ENCODE measurements at places on chromosomes 11 and 22. TPM values are rescaled to one million over a fixed set of nuclear protein-coding genes. Genes with fewer than 3 reads are reported as not detected.
A peak's percentile ranks its signal among the peaks of the same experiment; 100 is the strongest.

ANO9 gene
- 25.5 TPM for total RNA-seq

SUSD2 gene
- total RNA-seq = 17.5 TPM

SLC25A18 gene
- 1.6 TPM for total RNA-seq

CCDC81 gene
- total RNA-seq = not detected

INS gene
- total RNA-seq = not detected

OR4A16 gene
- total RNA-seq = not detected

NNMT gene
- total RNA-seq = 35.1 TPM

CENPM gene
- total RNA-seq = 16.1 TPM

KLHL35 gene
- total RNA-seq = 1.7 TPM

CYP2R1 gene
- total RNA-seq = 23.2 TPM

NRIP3 gene
- total RNA-seq = 1.8 TPM

DNA sequence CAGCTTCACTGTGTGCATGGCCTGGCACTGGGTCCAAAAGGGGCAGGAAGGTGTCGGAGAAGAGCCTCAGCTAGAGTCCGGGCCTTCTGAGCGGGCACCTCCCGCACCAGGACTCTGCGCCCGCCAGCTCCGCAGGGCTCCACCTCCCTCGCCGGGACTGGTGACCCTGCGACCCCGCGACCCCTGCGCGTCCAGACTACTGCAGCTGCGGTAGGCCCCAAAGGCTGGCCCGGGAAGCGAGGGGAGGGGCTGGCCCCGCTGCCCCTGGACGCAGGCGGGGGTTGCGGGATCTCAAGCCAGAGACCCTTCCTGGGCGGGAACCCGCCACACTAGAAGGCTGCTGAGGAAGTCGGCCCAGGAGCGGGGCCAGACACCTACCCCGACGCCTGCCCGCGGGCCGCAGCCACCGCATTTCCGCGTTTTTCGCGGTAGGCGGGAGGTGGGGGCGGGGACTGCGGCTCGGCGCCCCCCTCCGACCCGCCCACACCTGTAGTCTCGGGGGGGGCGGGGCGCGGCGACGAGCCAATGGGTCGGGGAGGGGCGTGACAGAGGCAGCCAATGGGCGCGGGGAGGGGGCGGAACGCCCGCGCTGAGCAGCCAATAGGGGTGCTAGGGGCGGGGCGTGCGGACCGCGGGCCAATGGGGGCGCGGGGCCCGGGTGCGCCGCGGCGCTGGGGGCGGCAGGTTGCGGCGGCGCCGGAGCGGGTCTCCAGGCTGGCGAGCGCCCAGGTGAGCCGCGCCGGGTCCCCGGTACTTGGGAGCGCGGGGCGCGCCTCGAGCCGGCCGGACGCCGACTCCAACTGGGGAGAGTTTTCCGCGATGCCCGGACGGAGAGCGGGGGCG, at the start of the genes LMNTD2 and RASSF7:
TSS of gene LMNTD2 (minus strand) at position 434 of the 843 bp plus-strand sequence. CDS start at position 412, 22 bp downstream.
TSS of gene RASSF7 (plus strand) at position 666 of the 843 bp plus-strand sequence. CDS start 799 bp downstream, outside the sequence.
- DNase-seq = peak; percentile 95

GRCh38 chr22:32324505-32325415, 32.9 kb upstream of the RFPL3 start:
- peak; percentile 21 for DNase-seq

- DNase-seq = no peak
Observed at GRCh38 chr11:103586756-103587155, 449.7 kb upstream of the DDI1 start.

- DNase-seq = no peak
Observed at GRCh38 chr22:36936362-36937116, 23.1 kb downstream of the CSF2RB start.

DNA sequence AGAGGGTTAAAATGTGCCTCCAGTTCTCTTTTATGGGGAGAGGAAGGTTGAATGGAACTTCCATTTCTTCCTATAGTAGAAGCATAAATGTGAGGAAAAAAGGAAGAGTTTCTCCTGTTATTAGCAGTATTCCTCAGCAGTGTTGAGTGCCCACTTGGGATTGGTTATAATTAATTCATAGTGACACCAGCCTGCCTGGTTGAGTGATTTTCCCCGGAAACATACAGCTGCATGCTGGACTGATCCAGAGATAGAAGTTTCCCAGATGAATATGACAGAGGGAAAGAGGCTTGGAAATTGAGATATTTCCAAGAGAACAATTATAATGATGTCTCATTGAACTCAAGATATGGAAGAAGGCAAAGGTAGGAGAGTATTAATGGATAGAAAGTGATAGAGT, 28.3 kb downstream of the RAB39A start:
- DNase-seq = no peak

DNA sequence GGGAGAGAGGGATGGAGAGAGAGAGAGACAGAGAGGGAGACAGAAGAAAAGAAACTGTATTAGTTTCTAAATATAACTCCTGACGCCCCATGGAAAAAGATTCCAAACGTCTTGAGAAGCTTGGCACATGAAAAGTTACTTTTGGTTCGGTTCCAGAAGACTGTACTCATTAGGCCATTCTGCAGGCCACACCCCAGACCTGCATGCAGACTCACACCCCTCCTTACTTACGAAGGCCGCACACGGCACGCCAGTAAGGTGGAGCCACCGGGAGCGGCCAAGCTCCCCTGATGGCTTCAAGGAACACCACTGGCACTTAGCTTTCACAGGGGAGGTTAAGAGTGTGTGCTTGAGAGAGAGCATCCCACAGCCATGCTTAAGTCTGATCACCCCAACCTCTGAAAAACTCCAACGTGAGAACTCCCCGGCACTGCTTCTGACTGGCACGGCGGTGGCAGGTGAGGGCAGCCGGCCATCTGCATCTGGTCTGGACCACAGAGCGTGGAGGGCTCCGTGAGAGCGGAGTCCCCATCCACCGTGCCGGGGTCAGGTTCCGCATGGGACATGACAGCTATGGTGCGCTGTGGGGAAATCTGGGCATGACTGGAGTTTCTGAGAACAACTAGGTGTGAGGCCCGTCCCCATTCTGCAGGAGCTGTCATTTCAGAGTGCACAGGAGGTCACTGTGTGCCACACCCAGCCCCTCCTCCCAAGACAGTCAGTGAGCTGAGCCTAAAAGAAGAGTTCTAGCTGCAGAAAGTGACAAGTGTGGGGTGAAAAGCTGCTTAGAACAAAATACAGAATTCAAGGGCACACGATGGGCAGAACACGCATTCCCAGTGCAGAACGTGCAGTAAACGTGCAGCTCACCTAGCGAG, 62.4 kb downstream of the MYH9 start:
- peak; percentile 79 for DNase-seq

DNA sequence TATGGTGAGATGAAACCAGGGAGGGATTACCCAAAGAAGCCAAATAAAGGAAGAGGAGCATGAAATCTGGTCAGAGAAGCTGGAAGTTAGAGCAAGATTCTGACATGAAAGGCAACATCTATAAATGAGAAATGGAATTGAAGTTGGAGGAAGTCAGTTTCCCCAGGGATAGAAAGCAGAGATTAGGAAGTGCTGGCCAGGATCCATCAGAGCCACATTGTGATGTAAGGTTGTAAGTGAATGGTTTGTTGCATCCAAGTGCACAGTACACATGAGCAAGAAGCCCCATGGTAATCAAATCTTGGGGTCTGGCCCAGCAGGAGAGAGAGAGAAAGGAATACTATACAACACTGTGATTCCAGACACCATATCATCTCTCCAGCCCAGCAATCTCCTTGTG, 6.6 kb upstream of the NLRP10 start:
- no peak for DNase-seq

GRCh38 chr11:116603728-116604323, 169.0 kb downstream of the BUD13 start:
- no peak for DNase-seq

DNA sequence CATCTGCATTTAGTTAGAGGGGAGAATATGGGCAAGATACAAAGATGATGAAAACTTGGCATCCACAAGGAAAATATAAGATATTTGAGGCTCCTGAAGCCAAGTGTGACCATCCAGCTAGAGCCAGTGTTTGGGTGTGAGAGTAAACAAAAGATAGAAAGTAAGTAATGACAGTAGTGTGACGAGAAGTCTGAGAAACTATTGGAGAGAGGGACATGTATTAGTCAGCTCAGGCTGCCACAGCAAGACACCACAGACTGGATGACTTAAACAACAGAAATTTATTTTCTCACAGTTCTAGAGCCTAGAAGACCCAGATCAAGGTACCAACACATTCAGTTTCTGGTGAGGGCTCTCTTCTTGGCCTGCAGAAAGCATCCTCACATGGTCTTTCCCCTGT, 6.4 kb upstream of the CCKBR start:
- DNase-seq = no peak

DNA sequence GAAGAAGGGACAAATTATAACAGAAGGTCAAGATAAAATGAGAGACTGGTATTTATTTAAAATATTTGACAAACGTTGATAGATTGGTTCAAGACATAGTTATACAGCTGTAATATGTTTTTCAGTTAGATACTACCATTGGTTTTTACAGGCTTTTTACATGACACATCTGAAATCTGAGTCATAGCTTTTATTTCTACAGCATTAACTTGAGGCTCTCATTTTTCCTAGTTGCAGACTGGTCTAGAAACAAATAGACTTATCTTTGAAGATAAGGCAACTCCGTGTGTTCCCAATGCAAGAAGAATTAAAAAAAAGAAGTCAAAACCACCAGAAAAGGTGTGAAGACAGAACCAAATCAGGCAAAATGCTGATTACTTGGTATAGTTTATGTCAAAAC, 31.3 kb downstream of the CEP57 start:
- DNase-seq = no peak

- DNase-seq = no peak
Observed at GRCh38 chr11:18408558-18409291, 3.4 kb upstream of the LDHC start.

- no peak for DNase-seq
Observed at GRCh38 chr11:15817001-15817400, 539.3 kb downstream of the SOX6 start.

DNA sequence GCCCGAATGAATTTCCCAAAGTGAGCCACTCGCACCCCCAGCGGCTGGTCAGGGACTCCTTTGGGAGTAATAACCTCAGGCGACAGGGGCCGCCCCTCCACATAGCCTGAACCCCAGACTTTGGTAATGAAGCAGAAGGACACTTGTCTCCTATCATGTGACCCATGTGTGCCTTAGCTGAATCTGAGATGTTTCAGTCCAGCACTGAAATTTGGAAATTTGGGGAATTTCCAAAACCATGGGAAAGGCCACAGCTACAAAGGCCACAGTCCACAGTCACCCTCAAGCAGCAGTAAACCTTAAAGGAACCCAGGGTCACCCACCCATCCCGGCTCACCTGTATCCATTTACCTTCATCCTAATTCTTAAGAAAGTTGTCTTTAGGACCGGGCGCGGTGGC, 51.4 kb upstream of the FADD start:
- no peak for DNase-seq

- no peak for DNase-seq
Observed at GRCh38 chr11:123493349-123494063, 63.4 kb downstream of the GRAMD1B start.

DNA sequence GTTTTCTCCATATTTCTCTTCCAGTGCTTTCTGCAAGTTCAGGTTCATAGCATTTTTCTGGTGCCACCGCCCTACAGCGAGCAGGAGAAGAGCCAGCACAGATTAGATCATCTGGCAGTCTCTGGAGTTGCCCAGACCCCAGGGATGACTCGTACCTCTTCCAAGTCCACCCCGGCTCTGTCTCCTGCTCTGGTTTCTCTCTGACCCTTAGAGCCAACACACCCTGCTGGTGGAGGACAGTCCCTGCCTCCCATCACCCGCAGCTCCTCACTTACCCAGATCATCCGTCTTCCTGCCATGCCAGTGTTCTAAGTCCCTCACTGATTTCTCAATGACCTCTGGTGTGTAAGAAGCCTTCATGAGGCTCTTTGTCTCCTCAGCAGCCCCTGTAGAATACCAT, 28.0 kb downstream of the TST start:
- DNase-seq = no peak

DNA sequence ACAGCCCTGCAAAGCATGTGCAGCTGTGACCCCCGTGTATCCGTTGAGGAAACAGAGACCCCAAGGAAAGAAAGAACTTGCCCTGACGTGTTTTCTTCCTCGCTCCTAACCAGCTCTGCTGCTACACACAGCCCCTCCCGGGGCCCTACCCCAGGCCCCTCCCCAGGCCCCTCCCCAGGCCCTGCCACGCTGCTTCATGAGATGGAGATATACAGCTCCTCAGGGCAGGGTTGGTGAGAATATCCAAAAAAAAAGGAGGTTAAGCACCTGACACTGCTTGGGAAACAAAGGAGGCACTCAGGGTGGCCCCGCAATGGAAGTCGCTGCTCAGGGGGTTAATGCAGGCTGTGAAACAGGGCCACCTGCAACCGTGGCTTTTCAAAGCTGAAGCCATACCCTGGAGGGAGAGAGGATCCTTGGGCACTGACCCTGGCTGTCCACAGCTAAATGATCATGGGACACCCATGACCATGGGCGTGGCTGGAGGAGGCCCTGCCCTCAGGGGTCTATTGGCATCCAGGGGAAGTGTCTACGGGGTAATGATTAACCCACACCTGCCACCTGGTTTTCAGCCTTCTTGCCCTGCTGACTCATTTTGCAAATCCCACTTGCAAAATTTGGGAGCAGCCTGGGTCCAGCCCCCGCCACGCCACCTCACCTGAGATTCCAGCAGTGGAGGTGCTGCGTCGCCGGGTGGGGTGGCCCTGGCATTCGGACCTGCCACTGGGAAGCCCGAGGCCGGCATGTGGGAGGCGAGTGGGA, 112.1 kb upstream of the ANO1 start:
- DNase-seq = peak; percentile 75

- peak; percentile 75 for DNase-seq
Observed at GRCh38 chr11:68411501-68411991, 49.0 kb upstream of the PPP6R3 start.

- DNase-seq = peak; percentile 12
Observed at GRCh38 chr11:93034031-93034722, 64.7 kb downstream of the MTNR1B start.

GRCh38 chr11:111736621-111737443, 29.4 kb downstream of the PPP2R1B start:
- no peak for DNase-seq

DNA sequence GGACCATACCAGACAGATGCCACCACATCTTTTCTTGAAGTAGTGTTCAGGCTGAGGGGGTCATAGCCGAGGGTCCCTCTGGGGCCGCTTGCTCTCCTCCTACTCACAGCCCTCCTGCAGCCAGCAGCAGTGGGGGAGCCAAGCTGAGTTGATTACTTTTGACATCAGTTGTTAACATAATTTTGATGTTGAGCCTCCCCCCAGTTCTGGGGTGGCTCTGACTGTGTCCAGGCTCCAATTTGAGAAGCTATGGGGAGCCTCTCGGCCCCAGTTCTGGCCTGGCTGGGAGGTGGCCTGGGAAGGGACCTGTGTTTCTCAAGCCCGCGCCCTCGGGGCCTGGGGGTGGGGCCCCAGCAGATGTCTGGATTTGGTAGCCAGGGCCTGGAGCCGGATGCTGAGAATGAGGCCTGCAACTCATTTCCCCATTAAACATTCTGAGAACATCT, 47.9 kb downstream of the KCNQ1OT1 start:
- peak; percentile 40 for DNase-seq

GRCh38 chr22:39352306-39352891, 2.6 kb downstream of the SYNGR1 start:
- no peak for DNase-seq

GRCh38 chr11:108945341-108945740, 280.5 kb downstream of the DDX10 start:
- DNase-seq = no peak

DNA sequence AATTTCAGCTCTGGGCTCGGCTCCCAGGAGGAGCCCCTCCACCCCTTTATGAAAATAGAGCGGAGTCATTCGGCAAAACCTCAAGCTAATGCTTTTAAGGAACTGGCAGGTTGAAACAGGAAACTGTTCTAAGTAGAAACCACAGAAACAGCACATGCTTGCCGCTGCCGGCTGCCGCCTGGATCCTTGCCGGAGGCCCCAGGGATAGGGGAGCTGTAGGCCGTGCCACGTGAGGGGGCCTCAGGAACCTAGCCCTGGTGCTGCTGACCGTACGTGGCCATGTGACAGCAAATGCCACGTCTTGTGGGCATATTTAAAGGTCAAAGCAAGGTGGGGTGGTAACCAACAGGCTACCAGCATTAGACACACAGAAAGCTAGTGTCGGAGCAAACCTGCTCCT, 77.9 kb upstream of the TIMP3 start:
- DNase-seq = peak; percentile 34

Measured in stomach (tissue), 19 donors.